ENCODE measurements at places on chromosomes 2 and 18.

DNA sequence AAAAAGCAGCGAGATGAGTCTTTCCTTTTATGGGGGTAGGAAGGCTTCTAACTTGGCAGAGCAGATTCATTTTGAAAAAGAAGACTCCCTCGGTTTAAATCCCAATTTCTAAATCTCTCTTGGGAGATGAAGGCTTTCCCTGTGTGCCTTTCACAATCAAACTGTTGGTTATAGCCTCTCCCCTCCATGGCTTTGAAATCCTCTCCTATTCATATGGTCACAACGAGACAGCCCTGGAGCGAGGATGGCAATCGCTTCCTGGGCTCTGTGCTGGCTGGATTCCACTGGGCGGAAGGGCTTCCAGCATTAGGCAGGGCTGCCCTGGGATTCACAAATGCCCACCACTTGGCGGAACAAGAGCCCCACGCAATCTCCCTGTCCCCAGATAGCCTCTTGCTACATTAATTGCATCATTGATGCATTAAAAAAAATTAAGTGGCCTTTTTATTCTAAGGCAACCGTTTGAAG is 1.6 kb downstream of the CAVIN2 start:
- DNase-seq = no peak

GRCh38 chr2:157890969-157891642 is 15.0 kb upstream of the ACVR1 start:
- DNase-seq = no peak

DNA sequence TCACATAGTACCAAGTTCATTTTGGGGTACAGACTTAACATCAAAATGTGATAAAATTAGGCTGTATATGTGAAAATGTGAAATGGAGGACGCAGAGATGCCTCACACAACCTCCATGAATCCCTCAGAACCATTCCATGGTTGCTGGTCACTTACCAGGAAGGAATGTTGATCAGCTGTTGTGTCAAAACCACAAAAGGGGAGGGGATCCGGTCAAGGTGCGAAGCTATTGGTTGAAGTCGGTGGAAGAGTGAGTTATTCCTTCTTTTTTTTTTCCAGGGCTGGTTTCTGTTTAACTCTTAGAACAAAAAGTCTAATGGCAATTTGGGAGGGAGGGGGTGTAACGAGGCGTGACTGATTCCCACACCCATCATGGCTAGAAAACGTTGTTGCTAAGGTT is 32.3 kb upstream of the REG3A start:
- no peak for DNase-seq

- no peak for DNase-seq
These were observed 47.1 kb downstream of the FOSL2 start for GRCh38 chr2:28439763-28440162.

DNA sequence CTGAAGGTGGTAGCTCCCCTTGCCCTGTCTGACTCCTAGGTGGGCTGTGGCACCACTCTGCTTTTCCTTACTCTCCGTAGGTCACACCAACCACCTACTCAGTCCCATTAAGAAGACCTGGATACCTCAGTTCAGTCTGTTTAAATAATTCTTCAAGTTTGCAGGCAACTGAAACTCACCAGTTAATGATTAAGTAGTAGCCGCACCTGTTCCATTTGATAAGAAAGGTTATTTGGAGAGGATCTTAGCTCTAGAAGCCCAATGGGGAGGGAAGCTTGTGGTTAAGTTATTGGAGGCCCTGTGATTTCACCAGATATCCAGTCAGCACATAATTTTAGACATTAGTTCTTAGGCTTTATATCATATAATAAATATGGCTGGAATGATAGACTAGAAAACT is 1193.0 kb downstream of the DPP10 start:
- DNase-seq = no peak

- no peak for DNase-seq
These were observed 87.9 kb downstream of the ICOS start for GRCh38 chr2:204024503-204024902.

All from CD4-positive, alpha-beta T cell treated with Interferon alpha-2 for 1 hour (primary cell).